NCI-H1417 (cell line): ENCODE measurements at places on chromosomes 11 and 22.
A peak's percentile ranks its signal among the peaks of the same experiment; 100 is the strongest.

GRCh38 chr11:42770444-42771065 is 541.2 kb upstream of the API5 start:
- peak; percentile 45 for DNase-seq

DNA sequence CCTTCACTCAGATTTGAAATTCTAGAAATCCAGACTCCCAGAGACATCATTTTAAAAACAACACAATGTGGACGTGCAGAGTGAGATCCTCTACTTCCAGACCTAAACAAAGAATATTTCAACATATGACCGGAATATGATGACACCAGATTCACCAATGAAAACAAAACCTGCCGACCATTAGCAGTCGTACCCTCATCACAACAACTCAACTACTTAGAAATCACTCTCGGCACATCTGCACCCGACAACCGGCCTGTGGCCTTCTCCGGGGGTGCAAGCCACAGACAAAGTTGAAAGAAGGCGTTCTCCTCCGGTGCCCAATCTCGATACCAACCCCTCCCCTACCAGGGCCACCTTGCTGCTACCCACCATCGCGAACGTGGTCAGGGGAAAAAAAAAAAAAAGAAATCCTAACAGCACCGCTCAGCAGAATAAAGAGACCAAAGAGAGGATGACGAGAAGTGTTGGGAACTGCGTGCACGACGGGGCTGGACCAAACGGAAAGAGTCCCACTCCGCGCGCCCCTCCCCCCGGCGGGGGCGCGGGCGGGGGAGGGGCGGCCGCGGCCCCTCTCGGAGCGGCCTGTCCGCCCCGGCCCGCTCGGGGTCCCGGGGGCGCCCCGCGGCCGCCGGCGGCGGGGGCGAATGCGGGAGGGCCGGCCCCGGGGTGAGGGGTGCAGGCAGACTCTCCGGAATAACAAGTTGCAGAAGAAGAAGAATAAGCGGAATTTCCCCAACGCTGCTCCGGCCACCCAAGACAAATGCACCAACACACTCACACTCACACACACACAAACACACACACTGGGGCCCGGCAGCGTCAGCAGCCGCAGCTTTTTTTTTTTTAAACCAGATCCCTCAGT is 1.7 kb downstream of the PHF21A start:
- peak; percentile 54 for DNase-seq

- no peak for DNase-seq
These were observed 15.2 kb downstream of the TSSC4 start for GRCh38 chr11:2415601-2416380.

DNA sequence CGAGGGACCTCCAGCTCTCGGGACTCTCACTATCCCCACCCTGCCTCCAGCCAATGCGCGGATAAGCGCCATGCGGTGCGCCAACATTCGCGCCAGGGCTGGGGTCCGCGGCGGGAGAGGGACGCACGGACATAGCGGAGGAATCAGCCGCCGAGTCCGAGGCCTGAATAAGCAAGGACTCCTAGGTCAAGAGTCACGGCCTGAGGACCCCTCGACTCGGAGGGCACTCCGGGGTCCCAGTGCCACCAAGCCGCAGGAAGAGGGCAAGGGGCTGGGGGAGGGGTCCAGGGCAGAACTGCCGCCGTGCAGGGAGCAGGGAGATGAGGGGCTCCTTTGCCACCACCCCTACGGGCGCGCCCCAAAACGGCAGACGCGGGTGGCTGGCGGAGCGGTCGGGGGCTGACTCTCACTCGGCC is 552 bp downstream of the DSCAML1 start:
- no peak for DNase-seq

DNA sequence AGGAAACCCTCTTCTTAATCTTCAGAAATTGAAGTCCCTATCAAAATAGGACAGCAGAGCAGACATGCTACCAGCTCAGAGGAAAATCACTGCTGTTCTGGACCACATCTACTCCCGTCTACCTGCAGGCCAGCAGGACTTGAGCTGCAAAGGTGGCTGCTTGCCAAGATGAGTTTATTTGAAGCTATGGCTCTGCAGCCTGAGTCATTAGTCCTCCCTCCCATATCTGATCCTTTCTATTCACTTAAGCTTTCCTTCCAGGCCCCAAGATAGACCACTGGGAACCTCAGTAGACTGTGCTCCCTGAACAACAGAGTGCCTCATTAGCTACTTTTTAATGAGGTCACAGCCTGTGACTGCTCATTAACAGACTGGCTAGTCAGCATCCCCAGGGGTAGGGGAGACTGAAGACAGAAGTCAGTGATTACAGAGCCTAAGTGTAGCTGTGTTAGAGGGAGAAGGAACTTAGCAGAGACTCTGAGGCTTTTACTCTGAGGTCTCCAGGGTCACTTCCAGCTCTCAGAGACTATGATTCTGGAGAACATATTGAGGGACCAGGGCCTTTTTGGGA is 6.8 kb upstream of the OR10A2 start:
- DNase-seq, result no peak

DNA sequence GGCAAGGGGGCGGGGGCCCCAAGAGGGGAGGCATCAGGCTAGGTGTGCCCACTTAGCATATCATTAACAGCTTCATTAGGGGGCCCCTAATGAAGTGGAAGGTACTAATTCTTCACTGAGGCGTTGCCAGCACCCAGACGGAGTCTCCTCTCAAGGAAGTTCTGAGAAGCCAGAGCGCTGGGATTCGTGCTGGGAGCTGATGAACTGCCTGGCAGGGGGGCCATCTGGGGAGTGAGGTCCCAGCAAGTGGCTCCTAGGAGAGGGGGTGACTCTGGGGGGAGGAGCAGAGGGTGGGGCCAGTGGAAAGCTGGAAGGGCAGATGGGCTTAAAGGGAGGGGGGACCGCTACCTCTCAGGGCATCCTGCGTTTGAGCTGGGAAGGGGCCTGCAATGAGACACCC is 29.8 kb downstream of the DAGLA start:
- no peak for DNase-seq

GRCh38 chr22:30634471-30635233 is 929 bp upstream of the SLC35E4 start:
- DNase-seq, result peak; percentile 62

DNA sequence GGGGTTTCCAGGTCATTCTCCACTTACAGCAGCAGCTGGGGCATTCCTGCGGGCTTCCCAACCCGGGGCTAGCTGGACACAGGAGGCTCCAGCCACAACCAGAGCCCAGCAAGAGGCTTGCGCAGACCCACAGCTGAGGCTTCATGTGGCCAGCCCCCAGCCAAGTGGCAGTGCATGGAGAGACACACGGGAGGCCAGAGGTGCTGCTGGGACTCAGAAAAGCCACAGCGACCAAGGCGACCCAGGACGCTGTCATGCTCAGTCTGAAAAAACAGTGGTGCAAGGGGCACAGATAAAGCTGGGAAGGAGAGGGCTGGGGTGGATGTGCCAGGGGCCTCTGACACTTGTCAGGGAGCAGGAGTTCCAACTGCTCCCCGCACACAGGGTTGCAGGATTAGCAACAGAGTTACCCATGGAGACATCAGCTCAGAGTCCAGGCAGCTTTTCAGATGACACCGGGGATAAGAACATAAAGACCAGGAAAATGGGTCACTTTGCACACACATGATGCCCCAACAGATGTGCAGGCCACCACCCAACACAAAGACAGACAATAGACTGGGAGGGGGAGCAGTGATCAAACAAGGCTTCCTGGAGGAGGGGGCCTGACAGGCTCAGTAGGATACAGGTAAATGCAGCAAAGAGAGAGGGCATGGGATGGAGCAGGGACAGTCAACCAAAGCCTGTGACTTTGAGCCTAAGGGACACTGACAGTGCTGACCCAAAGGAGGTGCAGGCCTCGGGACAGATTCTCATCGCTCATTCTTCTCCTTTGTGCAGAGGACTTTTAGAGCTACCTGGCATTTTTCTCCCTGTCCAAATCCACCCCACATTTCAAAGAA is 6.9 kb upstream of the NEAT1 start:
- DNase-seq, result no peak

GRCh38 chr11:79321263-79321662 is 119.6 kb downstream of the TENM4 start:
- no peak for DNase-seq

GRCh38 chr11:3197878-3198528 is 20.6 kb downstream of the MRGPRG start:
- no peak for DNase-seq

DNA sequence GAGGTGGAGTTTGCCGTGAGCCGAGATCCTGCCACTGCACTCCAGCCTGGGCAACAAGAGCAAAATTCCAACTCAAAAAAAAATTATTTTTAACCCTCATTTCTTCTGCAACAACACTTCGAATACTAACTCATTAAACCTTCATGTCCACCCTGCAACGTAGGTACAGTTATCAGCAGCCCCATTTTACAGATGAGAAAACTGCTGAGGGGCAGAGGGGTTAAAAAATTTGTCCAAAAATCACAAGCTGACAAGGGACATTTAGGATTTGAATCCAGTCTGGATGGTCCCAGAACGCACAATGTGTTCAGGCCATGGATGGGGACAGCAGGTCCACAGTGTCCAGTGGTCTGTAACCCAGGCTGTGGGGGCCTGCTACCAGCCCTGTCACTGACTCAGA is 29.0 kb downstream of the RHOD start:
- no peak for DNase-seq

GRCh38 chr11:72972496-72973128 is 158.4 kb downstream of the ATG16L2 start:
- no peak for DNase-seq

DNA sequence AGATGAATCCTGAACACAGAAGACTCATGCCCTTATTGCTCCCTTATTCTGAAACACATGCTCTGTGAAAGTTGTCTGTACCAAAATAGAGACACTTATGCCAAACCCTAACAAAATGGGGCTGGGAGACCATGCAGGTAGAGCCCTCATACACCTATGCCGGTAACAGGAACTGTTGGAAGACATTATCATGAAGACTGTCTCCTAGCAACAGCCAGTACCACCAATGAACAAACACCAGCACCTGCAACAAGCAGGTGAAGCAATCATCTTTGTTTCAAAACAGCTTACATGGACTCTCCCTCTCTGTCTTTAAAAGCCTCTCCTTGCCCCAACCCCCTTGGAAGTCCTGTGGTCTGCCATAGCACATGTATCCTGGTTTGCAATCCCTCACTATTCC is 17.2 kb downstream of the SLC5A4 start:
- DNase-seq, result peak; percentile 17

GRCh38 chr11:93169950-93170561 is 27.7 kb downstream of the SLC36A4 start:
- DNase-seq, result peak; percentile 64

- DNase-seq, result no peak
These were observed 3.6 kb downstream of the MAP3K11 start for GRCh38 chr11:65610404-65610803.

DNA sequence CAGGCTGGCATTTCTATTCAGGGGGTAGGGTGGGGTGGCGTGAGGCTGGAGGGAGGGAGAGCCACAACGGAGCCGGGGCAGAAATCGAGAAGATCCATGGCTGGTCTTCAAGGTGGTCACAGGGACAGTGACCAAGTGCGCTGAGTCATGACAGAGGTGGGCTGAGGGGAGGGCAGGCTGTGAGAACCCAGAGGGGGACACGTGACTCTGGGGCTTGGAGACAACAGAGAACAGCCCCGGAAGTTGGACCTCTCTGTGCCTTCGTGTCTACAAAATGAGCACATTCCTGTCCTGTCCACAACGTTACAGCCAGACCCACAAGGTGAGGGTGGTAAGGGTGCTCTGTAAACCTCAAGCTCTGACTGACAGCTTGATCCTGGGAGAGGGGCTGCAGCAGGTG is 35.1 kb upstream of the ARFGAP3 start:
- no peak for DNase-seq

- no peak for DNase-seq
These were observed 22.4 kb downstream of the DERL3 start for GRCh38 chr22:23816156-23816976.

GRCh38 chr22:46446799-46447198 is 90.6 kb downstream of the CELSR1 start:
- DNase-seq, result peak; percentile 40

GRCh38 chr11:2187280-2187707 is 15.7 kb upstream of the TH start:
- no peak for DNase-seq

- DNase-seq, result no peak
These were observed 151.0 kb upstream of the B3GAT1 start for GRCh38 chr11:134562941-134563471.

- no peak for DNase-seq
These were observed 6.5 kb upstream of the APOBEC3H start for GRCh38 chr22:39090426-39091064.

GRCh38 chr11:46391186-46391577 is 394 bp downstream of the CHRM4 start:
- DNase-seq, result no peak

DNA sequence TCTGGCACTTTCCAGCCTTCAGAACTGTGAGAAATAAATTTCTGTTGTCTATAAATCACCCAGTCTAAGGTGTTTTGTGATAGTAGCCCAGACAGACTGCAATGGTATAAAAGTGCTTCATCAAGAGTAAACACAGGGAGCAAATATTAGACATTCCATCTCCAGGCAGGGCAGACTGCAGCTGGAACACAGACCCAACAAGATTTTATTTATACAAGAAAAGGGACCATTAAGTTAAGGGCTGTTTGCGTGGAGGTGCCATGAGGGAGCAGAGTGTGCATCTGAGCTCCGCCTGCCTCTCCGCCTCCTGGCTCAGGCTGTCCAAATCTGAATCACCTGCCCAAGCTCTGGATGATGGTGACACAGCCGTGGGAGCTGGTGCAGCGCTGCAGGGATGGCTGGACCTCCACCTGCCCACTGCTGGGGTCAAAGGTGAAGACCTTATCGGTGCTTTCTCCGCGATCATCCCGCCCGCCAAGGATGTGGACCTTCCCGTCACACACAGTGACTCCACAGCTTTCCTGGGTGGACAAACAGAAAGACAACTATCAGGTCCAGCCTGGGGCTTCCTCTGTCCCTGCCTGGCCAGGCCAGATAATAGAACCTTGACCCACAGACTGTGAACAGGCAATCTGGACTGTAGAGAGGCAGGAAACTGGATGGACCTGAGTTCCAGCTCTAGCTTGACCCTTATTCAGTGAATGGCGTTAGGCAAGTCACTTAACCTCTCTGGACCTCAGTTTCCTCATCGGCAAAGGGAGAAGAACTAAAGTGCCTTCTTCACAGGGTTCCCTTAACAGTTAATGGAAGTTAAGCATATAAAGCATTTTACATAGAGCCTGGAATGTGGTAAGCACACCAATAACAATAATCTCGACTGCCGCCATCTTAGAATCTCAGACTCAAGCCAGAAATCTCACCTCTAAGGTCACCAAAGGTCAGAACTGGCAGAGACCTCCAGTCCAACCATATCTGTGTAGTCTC is 10.5 kb downstream of the KLHL35 start:
- peak; percentile 30 for DNase-seq

DNA sequence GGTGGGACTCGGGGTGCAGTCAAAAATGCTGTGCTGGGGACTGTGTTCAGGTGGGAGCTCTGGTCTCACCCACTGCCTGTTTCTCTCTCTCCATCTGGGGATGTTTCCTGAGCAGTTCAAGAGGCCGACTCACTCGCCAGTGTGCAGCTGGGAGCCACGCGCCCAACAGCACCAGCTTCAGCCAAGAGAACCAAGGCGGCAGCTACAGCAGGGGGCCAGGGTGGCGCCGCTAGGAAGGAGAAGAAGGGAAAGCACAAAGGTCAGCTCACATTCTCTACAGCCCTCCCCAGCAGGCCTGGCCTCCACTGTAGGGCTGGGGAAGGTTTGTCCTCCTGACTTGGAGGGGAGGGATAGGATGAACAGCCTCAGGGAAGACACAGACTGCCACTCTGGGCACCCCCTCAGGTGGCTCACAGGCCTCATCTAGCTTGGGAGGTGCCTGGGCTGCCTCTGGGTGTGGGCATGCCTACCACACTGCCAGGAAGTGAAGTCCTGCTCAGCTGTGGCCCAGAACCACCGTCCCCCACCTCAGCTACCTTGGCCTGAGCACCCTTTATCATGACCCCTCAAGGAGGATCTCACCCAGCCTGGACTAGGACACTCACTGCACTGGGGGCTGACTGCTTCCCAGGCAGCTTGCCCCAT is 13.0 kb downstream of the TUB start:
- no peak for DNase-seq
